Activated naive CD4-positive, alpha-beta T cell treated with Interleukin-2 at 50 U/mL for 16 hours (primary cell): ENCODE measurements at places on chromosomes 16 and 17.

DNA sequence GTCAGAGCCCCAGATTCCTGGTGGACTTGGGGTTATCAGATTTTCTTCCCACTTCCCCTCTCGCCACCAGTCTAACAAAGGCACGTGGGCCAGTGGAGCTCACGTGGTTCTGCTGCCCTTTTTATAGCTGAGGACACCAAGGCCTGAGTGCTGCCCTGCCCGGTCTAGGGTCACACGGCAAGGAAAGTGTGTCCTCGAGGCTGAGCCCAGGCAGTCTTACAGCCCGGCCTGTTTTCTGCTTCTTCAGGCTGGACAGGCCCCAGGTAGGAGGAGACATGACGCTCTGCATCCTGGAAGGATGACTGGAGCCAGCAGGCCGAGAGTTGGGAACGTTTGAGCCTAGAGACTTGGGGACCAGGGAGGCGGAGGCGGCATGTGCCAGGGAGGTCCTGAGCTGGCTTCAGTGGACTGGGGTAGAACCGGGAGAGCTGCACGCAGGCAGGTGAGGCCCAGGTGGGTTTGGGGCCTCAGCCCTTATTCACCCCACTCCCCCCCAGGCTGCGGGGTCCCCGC, 3.5 kb downstream of the CTRB1 start:
- no peak for DNase-seq

DNA sequence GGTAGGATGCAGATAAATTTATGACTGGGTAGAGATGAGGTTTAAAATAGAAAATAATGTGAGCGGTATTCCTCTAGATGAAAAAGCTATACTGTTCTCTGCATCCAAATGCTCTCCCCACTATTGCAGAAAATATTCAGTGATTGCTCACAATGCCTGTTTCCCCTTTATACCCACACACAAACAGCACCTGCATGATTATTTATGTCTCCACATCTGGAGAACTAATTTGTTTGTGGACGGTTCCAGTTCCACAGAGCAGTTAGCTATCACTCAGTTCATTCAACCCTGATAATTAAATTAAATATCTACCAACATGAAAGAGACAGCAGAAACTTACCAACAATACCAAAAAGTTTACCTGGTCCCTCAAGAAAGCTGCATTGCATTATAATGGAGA, 800.0 kb downstream of the CDH11 start:
- DNase-seq: no peak

DNA sequence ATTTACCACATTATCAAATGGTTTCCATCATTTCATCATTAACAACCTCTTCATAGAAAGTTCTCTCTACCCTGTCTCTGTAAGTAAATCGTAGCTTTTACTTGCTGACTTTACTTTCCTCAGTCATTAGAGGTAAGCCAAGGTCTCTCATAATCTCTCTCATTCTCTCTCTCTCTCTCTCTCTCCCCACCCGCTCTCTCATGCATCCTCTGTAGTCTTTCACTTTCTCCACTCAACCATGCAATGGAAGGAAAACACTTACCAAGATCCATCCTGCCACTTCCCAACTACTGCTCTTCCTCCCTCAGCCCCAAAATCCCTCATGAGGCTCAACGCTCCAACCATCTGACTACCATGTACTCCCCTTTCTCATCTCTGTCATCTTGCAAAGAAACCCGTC, 6.1 kb downstream of the CEP112 start:
- no peak for DNase-seq

DNA sequence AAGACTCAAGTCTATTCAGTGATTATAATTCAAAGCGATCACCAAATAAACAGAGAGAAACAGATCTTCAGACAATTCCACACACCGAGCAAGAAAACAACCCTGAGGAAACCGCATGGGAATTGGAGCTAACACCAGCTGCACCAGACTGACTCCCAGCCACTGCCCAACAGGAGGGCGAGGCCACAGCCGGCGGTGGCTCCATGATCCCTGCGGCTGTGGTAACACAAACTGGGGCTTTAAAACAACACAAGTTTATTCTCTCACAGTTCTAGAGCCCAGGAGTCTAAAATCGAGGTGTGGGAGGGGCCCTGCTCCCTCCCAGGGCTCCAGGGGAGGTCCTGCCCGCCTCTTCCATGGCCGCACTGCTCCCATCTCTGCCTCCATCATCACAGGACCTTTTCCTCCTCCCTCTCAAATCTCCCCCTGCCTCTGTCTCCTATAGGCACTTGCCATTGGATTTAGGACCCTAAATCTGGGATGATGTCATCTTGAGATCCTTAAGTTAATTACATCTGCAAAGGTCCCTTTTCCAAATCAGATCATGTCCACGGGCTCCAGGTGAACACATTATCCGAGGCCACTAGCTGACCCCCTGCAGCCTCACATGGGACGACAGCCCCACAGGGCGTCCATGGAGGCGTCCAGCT, 9.7 kb upstream of the HEXD start:
- no peak for DNase-seq

DNA sequence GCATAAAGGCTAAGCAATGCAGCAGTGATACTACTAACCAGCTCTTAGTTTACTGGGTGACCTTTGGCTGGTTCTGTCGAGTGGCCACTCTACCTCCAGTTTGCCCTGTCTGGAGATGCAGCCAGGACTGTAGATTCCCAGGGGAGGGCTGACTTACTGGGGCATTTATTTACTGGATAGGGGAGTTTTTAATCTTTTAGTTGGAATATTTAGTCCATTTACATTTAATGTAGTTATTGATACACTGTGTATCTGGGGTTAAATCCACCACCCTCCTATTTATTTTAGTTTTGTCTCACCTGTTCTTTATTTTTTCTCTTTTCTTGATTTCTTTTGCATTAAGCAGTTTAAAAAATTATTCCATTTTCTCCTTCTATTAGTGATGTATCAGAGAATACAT, 112.9 kb downstream of the RPTOR start:
- no peak for DNase-seq

GRCh38 chr17:31561469-31562375, 170.2 kb downstream of the RAB11FIP4 start:
- no peak for DNase-seq

DNA sequence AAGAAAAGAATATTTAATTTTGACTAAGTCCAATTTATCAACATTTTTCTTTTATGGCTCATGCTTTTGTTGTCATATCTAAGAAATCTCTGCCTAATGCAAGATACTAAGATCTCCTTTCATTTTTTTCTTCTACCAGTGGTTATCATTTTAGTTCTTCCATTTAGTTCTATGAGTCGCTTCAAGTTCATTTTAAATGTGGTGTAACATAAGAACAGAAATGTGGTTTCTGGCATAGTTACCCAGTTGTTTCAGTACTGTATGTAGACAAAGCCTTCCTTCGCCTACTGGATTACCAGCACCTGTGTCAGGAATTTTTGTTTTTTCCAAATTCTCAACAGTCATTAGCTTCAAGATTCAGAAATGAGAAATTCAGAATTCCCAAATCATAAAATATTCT, 175.7 kb downstream of the PARN start:
- no peak for DNase-seq

DNA sequence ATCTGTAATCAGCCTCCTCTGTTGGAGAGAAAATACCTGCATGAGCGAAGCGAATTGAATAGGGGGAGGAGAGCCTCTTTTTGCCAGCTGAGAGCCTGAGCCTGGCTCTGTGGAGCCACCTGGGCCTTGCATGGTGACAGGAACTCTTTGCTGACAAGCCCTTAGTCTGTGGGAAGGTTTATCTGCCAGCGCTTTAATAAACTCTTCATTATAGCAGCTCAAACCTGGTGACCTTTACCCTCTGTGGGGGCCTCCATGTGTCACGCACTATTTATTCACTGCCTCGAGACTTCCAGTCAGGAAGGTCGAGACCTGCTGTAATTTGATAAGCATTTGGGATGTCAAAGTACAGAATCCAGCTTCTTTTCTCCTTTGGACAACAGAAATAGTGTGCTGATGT, 282.6 kb downstream of the CBLN1 start:
- DNase-seq: no peak

DNA sequence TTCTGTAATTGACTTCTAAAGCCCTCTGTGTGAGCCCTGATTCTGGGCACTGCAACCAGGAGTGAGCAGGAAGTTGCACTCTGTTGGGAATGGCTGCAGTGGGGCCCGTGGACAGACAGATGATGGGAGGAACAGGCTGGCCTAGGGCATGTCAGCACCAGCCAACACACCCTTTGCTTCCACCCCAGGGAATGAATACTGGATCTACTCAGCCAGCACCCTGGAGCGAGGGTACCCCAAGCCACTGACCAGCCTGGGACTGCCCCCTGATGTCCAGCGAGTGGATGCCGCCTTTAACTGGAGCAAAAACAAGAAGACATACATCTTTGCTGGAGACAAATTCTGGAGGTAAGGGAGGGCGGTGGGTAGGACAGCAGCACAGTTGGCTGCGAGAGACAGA, 10.8 kb upstream of the LPCAT2 start:
- no peak for DNase-seq

DNA sequence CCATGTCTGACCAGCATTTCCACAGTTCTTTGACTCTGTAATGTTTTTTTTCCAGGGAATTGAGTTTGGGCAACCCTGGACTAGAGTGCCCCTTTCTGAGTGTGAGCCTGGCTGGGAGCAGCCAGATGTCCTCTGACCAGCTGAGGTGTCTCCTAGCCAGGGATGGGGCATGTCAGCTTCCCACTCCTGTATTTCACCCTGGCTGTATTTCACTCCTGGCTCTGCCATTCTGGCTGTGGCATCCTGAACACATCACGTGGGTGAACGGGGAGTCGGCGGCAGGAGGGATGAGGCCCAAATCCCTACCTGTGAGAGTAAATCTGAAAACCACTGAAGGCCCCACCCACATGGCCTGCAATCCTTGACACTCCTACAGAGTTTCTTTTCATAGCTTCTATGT, 31.3 kb downstream of the KDM8 start:
- no peak for DNase-seq

DNA sequence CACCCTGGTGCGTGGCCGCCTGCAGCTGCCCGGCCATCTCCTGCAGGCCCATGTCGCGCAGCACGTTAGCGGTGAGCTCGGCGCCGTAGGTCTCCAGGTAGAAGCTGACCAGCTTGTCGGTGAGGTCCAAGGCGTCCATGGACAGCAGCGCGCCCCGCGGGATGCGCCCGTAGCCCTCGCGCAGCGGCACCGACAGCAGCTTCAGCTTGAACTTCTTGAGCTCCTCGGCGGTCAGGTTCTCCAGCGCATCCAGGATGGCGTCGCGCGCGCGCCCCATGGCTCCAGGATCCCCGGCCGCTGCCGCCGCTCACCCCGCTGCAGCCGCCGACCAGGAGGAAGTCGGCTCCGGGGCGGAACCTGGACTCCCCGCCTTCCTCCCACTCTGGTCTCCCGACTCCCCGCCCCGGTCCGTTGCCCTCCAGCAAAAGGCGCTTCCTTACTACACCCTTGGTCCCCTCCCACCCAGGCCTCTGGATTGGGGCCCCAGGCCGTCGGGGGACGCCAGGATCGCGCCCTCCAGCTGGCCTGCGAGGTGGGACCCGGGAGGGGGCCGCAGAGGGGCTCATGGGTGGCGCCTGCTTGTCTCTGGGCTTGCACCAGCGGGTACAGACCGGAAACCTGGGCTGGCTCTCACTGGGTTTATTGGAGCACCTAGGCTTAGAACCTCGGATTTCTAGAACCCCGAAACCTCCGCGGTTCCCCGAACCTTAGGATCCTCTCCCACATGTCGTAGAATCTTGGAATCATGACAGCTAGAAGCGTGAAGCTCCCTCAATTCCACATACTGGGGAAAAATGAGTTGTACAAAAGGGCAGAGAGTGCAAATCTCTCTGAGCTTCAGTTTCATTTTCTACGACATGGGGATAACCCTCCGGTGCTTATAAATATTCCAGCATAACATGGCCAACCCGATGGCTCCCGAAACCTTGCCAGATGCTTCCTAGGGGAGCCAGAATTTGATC, at the start of gene PYCARD:
Gene PYCARD, minus strand, starts transcription at position 347 of the 962 bp plus-strand sequence. Its CDS starts 70 bp downstream, at position 277.
- peak; percentile 33 for DNase-seq

DNA sequence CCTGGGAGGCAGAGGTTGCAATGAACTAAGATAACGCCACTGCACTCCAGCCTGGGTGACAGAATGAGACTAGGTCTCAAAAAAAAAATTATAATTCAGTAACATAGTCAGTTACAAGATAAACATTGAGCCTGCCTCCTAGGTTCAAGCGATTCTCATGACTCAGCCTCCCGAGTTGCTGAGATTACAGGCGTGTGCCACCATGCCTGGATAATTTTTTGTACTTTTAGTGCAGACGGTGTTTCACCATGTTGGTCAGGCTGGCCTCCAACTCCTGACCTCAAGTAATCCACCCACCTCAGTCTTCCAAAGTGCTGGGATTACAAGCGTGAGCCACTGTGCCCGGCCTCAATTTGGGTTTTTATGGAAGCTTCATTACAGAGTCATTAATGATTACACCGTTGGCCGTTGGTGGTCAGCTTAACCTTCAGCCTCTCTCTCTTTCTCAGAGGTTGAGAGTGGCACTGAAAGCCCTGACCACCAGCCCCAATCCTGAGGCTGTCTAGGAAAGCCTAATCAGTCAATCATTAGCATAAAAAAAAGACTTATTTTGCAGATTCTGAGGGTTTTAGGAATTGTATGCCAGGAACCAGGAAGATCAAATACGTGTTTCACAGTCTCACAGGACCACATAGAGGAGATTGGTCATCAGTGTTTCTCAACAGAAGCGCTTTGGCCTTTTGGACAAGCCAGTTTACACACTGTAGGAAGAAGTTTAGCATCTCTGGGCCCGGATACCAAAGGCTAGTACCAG, 1.3 kb upstream of the LRRC37A3 start:
- no peak for DNase-seq

DNA sequence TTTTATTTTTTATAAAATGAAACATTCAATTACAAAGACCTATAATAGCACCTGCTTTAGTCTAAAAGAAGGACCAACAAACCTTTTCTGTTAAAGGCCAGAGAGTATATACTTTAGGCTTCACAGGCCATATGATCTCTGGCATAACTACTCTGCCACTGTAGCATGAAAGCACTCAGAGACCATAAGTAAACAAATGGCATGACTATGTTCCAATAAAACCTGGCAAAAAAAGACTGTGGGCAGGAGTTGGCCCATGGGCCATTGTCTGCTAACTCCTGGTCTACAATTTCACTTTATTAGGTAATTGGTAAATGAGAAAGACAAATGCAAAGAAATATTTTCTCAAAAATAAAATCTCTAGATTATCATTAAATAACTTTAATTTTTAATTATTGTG, 14.9 kb downstream of the CEP112 start:
- no peak for DNase-seq

DNA sequence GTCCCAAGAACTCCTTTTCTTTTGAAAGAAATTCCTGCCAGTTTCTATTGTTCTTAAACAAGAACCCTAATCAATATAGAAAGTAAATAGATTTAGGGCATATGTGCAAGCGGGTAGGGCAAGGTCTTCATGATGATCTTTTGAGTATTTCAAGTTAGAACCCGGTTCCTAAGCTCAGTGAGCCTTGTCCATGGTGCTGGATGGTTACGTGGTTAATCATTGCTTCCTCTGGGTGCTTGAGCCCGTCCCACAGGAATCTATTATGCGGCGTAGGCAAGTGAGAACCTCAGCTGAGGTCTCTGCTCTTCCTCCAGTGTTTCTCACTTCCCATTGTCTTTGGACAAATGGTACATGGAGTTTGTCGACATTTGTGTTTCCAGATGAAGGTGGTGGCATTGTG, 580.8 kb upstream of the EEF2KMT start:
- no peak for DNase-seq
